Stimulated activated naive CD8-positive, alpha-beta T cell treated with anti-CD3 and anti-CD28 coated beads, Interleukin-15, Interleukin-2, amounts not matched to agents 100 U/mL and 50 U/mL, for 24 hours (primary cell): ENCODE measurements at places on chromosomes 7 and 10.
A peak's percentile ranks its signal among the peaks of the same experiment; 100 is the strongest.

- DNase-seq, result no peak
These were observed 55.7 kb upstream of the COL1A2 start for GRCh38 chr7:94338921-94339371.

- DNase-seq, result no peak
These were observed 14.8 kb downstream of the TPK1 start for GRCh38 chr7:144821067-144821466.

DNA sequence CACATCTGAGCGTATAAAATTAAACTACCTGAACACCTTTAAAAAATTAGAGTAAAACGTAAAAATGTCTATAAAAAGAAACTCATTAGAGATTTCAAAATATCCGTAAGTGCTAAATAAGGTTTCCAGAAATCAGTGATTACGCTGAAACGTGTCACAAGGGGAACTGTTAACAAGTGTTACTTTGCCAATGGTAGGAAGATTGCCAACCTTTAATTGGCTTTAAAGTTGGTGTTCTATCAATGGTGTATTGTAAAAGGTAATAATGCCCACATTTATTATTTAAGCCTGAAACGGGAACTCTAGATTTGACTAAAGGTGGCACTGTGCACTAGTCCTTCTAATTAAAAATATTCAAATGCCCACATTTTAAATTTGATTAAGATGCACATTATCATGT is 37.8 kb upstream of the HIBADH start:
- no peak for DNase-seq

DNA sequence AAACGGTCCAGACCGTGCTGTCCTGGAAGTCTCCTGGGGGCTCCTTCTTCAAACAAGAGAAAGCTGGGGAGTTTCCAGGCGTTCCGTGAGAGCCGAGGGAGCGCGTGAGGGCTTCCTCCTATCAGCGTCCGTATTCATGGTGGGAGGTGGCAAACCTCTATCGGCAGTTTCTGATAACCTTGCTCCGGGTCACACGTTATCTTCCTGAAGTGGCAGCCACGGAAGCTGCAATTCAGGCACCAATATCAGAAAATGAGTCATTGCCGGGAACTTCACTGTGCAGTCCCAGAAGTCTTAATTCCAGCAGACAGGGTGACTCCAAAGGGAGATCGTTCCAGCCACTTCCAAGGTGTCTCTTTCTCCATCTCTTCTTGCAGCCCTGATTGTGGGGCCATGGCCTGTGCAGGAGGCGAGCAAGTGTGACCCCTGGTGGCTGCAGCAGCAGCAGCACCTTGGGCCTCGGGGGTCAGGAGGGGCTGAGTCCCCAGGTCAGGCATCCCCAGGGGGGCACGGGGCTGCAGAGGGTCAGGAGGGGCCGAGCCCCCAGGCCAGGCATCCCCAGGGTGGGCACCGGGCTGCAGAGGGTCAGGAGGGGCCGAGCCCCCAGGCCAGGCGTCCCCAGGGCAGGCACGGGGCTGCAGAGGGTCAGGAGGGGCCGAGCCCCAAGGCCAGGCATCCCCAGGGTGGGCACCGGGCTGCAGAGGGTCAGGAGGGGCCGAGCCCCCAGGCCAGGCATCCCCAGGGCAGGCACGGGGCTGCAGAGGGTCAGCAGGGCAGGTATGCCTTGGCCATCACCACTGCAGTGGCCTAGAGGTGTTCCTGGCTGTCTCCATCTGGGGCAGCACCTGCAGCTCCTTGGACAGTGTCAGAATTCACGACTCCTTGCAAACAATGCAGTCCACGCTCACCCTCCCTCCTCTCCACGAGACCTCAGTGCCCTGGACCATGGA is 538.7 kb downstream of the DNAJB6 start:
- peak; percentile 56 for DNase-seq

DNA sequence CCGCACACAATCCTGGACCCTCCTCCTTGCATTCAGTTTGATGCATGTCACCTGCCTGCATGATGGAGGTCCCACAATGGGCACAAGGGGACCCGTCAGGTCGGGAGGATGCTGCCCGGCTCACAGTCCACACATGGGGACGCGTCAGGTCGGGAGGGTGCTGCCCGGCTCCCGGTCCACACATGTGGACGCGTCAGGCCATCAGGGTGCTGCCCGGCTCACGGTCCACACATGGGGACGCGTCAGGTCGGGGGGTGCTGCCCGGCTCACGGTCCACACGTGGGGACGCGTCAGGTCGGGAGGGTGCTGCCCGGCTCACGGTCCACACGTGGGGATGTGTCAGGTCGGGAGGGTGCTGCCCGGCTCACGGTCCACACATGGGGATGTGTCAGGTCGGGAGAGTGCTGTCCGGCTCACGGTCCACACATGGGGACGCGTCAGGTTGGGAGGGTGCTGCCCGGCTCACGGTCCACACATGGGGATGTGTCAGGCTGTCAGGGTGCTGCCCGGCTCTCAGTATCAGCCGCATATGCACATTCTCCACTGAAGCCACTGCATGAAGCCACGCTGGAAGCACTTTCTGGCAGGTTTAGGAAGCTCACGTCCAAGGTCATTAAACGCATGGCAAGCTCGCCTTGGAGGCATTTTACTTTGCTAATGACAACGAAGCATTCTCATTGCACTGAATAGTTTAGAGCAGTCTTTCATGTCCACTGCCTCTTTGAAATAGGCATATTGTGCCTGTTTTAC is 50.3 kb downstream of the DIP2C start:
- no peak for DNase-seq

- no peak for DNase-seq
These were observed 21.9 kb downstream of the CHCHD3 start for GRCh38 chr7:133060004-133060403.

DNA sequence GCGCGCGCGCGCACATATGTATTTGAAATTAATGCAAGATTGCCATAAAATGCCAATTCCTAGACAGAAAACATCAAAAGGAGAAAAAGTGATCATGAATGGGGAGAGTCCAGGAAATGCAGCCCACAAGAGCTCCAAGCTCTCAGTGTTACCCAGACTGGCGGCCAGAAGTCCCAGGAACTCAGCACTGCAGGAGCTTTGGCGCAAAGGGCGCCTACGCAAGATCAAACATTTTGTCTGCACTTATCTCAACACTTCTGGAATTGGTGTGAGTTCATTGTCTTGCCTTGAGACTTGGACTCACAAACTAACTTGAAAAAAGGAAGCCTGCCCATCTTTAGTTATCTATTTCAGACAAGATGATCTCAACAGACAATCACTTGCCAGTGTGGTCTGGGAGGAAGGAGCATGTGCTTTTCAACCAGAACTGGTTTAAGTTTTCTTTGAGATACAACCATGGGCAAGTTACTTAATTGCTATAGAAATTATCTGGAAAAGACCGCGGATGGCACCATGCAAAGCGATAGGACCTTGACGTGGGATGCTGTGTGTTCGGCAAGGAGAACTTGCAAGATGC is 77.2 kb downstream of the KIAA1549 start:
- no peak for DNase-seq

DNA sequence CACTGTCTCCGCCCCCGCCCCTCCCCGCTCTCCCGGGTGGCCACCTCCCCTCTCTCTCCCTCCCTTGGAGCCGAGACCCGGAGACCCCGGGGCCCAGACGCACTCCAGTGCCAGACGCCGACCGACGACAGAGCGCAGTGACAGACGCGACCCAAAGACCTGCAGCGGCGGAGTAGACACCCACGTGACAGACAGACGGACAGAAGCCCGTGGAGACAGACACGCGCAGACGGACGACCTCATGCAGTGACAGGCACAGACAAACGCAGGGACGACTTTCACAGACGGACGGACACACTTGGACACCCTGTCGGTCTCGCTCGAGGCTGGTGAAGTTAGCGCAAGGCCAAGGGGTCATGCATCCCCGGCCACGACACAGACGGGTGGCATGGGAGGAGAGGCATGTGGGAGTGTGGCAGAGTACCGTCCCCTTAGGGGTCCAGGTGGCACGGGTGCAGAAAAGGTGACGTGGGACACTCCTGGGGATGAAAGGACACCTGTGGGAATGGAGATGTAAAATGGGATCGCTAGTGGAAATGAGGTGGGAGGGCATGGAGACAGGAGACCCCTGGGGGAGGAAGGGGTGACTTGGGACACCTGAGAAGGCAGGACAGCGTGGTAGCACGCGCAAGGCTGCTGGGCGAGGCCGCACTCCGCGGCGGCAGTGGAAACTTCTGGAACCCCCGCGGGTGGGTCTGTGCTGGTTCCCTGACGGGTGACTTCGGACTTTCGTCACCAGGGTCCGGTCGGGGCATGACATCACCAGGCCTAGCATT is 456 bp upstream of the ACHE start:
- DNase-seq, result peak; percentile 40

DNA sequence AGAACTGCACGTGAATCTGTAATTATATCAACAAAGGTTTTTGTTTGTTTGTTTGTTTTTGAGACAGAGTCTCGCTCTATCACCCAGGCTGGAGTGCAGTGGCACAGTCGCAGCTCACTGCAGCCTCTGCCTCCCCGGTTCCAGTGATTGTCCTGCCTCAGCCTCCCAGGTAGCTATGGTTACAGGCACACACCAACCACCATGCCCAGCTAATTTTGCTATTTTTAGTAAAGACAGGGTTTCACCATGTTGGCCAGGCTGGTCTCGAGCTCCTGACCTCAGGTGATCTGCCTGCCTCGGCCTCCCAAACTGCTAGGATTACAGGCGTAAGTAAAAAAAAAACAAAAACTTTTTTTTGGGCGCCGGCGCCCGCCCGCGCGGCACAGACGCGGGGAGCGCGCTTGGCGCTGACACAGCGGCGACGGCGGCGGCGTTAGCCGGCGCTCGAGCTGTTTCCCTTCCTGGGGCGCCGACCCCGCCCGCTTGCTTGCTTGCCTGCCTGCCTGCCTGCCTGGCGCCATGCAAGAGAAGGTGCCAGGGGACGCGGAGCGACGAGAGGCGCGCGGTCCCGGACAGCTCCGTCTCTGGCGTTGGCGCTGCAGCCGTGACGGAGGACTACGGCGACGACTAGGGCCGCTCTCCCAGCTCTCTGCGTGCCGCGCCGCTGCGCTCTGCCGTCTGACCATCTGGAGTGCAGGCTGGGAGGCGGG is 171.4 kb upstream of the NUPR2 start:
- DNase-seq, result no peak

GRCh38 chr10:73781548-73781878 is 335 bp upstream of the CHCHD1 start:
- DNase-seq, result no peak

- no peak for DNase-seq
These were observed 34.0 kb downstream of the IMMP2L start for GRCh38 chr7:111528331-111528730.

DNA sequence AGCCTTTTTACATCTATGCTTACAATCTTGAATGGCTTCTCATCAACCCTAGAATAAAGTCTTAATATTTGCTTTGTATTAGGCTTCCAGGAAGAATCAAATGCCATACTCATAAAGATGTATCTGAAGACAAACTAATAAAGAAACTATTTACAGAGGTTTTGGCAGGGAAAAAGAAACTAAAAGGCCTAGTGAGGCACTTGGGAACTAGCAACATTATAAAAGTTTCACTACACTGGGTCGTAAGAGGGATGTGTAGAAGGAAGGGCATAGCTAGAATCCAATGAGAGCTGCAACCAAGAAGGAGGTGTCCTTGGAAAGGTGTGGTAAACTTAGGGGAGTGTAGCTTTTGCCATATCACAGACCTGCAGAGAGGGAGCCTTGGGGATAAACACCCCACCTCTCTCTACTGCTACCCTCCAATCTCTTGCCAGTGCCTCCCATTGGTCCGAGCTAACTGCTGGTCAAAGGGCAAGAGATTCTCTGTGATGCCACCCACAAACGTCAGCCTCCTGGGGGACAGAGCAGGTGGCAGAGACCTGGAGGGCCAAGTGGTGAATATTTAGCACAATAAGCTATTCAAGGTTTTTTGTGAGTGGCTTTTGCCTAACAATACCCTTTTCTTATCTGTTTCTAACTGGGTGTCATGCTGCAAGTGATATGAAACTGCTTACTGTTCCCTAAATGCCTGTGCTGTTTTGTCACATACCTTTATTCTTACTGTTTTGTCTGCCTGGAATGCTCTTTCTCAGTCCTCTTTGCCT is 60.7 kb downstream of the CPED1 start:
- DNase-seq, result no peak

GRCh38 chr7:27863880-27864279 is 123.9 kb downstream of the TAX1BP1 start:
- no peak for DNase-seq

- DNase-seq, result no peak
These were observed 327.2 kb downstream of the MDFIC start for GRCh38 chr7:115249080-115249479.

DNA sequence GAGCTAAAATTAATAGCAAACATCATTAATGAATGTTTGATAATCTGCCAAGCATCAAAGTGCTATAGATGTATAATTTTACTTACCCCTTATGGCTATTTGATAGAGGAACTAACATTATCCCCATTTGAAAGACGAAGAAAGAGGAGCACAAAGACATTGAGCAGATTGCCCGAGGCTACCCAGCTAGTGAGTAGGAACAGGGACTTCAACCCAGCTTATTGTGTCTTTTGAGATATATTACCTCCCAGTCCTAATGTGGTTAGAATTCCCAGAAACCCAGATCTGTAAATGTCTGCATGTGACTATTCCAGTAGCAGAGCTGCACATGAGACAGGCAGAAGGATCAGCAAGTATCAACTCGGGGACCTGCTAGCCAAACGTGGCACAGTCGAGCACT is 160.1 kb upstream of the AOAH start:
- no peak for DNase-seq

DNA sequence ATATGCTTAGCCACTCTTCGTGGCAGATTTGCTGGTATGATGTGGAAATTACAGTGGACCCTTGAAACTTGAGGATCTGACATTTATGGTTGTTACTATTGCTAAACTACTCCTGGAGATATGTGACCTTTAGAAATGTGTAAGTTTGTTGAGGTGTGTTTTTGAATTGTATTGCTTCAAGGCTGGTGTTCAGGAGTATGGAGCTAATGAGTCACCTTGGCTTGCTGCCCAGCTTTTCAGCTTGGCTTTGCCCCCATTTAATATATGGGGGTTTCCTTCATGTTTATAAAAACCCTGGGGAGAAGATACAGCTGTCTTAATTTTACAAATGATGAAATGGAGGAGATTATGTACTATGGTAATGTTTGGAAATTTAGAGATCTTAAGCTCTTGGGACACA is 11.6 kb downstream of the HBP1 start:
- peak; percentile 84 for DNase-seq

DNA sequence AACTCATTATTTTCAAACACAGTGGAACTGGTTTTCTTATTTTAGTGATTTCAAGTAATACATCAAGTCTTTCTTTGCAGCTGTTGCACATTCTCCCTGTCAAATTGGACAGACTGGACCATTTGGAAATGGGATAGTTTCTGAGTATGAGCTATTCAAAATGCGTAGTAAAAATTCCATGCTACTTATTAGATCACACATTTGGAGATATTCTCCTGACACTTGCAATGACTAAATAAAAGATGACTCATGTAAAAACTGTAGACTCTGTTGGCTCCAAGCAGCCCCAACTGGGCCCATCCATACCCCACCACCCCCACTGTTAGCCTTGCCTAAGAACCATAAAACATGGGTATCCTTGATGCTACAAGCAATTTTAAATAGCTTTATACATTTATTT is 25.9 kb upstream of the BICC1 start:
- no peak for DNase-seq

- no peak for DNase-seq
These were observed 1039.5 kb upstream of the SORCS1 start for GRCh38 chr10:108203905-108204527.

- no peak for DNase-seq
These were observed 69.0 kb downstream of the CREB5 start for GRCh38 chr7:28481091-28481926.
